ENCODE measurements at places on chromosomes 3 and 15.

DNA sequence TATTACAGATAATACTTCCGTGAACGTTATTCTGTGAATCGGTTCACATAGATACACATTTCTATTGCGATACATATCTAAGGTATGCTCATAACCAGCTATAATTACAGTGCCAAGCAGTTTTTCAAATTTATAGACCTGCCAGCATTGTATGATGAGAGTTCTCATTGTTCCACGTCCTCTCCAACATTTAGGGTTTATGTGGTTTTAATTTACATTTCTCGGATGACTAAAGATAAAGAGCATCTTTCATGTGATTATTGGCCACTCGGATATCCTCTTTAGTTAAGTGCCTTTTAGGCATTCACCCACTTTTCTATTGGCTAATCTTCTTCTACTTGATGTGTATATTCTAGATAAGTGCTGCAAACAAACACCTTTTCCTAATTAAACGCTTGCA, 134.7 kb upstream of the CCDC54 start:
- no peak for DNase-seq

- no peak for DNase-seq
These were observed 70.4 kb downstream of the ATP2B2 start for GRCh38 chr3:10434938-10435336.

DNA sequence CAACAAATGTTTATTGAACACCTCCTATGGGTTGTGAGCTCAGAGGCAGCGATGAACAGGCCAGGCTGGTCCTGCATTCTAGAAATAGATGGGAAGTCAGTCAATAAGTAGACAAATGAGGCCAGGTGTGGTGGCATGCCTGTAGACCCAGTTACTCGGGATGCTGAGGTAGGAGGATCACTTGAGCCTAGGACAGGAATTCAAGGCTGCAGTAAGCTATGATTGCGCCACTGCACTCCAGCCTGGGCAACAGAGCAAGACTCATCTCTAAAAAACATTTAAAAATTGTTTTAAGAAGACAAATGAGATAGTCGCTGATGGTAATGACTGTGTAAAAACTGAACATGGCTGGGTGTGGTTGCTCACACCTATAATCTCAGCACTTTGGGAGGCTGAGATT, 4.4 kb upstream of the RHO start:
- no peak for DNase-seq

DNA sequence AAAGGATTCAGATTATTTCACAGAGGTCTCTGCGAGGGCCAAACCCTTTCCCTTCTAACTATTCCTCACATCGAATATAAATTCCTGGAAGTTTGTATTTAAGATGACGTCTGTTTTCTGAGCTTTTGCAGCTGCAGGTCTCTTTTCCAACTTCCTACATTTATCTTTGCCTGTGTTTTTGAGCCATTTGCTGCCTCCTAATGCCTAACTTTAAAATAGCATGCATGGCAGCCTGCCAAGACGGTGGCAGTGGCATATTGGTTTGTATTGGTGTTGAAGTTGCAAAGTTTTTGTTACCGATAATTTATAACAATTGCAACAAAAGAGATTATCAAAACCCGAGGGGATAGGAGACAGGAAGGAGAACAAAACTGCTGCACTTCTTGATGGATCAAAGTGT, 187.1 kb upstream of the DNAJC19 start:
- DNase-seq: no peak

DNA sequence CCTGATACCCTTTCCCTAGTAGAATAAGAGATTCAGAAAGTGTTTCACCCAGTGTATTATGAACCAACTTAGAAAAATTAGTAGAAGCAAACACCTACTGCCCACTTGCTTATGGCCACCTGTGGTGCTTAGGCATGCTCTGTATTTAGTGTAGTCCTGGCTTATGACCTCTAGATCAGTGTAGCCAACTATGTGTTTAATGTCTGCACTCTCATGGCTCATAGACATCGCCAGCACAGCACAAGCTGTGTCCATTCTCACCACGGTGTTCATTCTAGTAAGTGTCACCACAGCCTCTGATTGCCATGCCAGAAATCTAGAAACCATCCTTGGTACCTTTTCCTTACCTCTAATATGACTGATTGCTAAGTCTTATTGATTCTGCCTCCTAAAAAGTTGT, 14.3 kb downstream of the ASB7 start:
- no peak for DNase-seq

GRCh38 chr3:4627651-4628375, 134.7 kb downstream of the ITPR1 start:
- DNase-seq: no peak

- DNase-seq: no peak
These were observed 202.5 kb downstream of the SATB1 start for GRCh38 chr3:18222686-18223085.

DNA sequence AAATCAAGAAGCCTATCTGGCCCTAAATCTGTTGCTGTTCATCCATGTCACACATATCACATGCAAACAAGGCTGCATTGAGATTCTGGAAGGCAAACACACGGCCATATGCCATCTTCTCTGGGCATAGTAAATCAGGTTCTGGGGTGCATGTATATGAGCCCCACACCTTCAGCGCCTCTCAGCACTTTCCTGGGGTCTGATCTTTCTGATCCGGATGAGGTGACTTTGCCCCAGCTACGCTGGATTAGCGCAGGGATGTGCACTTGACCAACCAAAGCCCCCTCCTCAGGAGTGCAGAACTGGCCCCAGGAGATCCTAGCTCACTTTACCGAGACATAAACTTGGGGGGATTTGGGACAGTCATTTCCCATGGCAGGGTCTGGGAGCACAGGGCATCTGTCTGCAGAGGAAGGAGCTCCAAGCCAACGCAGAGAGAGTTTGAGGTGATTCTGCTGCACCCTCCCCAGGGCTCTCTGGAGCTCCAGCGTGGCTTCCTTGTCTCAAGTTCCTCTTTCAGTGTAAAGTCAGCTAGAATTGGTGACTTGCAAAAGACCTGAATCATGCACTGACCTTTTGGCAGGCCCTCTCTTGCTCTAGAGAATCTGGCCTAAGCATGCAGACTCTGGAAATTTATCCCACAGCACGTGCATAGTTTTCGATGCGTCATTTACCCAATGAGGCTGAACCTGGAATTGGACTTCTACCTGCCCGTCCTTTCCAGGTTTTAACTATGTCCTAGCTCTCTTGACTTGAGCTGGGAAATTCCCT, 63.5 kb upstream of the KLF13 start:
- no peak for DNase-seq

- DNase-seq: no peak
These were observed 236.9 kb upstream of the IL12A start for GRCh38 chr3:159751752-159752151.

DNA sequence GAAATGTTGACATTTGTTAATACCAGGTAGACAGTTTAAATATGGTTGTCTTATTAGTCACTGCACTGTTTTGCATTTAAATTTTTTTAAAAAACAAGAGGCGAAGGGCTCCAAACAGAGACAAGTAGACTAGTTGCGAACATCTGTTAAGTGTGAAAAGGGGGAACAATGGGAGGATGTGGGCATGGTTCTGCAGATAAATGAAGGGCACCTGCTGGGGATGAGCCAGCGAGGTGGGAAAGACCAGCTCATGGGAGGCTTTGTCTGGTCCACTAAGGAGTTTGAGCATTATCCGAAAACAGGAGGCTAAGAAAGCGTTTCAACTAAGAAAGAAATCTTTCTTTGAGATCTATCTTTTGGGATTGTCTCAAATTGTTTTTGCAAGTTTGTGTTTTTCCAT, 72.7 kb downstream of the FBN1 start:
- no peak for DNase-seq

DNA sequence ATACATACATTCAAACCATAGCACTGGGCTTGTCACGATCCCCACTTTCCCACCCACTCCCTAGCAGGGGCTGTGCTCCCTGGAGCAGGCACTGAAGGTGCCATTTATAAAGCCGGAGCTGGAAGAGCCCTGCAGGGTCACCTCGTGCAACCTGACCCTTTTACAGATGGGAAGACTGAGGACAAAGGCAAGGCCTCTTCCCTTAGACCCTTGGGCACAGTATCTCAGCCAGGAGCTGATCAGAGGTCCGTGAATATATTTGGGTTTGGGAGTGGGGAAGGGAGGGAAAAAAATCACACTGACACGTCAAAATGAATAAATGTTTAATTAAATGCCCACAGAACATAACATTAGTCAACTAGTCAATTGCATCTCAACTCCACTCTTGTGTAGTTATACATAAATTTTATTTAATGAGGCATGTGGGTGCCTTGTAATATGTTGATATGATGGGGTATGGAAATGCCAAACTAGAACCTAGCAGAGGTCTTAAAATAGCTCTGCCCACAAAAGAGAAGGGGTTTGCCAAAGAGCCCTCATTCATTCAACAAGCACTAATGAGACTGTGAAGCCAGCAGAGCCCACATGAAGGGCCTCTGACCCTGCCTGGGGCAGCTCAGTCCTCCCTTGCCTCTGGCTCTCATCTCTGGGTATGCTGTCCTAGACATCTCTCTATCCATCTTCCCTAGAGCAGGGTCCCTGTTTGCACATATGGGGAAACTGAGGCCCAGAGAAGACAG, 119.4 kb downstream of the NUP210 start:
- DNase-seq: no peak

GRCh38 chr3:189655617-189656016, 24.4 kb downstream of the TP63 start:
- DNase-seq: no peak

GRCh38 chr3:193882091-193882490, 253.9 kb upstream of the HES1 start:
- no peak for DNase-seq

DNA sequence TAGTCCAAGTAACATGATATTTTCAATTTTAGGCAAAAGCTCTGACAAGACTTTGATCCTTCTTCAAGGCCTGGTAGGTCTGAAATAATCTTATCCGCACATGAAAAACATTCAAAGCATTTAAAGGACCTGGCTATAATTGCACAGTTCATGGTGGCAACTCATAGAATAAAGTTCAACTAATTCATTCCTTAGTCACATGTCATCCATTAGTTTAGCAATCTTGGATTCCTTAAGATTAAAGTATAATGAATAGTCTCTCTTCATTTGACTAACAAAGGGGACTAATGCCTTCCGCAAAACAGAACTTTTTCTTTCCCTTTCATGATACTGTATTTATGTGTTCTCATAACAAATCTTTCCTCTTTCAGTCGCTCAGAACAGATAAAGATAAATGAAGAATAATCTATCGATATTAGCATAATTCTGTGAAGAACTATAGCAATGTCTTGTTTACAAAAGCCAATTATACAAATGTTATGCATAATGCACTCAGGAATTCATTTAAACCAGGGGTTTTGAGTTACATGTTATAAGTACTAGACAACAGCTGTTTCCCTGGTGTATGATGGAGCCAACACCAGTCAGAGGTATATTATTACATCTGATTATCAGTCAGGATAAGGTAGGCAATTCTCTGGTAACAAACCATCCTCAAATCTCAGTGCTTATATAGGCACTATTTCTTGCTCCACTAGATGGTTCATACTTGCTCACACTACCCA, 172.5 kb downstream of the POTEB3 start:
- no peak for DNase-seq

GRCh38 chr3:127690106-127690505, 17.4 kb downstream of the ABTB1 start:
- no peak for DNase-seq

DNA sequence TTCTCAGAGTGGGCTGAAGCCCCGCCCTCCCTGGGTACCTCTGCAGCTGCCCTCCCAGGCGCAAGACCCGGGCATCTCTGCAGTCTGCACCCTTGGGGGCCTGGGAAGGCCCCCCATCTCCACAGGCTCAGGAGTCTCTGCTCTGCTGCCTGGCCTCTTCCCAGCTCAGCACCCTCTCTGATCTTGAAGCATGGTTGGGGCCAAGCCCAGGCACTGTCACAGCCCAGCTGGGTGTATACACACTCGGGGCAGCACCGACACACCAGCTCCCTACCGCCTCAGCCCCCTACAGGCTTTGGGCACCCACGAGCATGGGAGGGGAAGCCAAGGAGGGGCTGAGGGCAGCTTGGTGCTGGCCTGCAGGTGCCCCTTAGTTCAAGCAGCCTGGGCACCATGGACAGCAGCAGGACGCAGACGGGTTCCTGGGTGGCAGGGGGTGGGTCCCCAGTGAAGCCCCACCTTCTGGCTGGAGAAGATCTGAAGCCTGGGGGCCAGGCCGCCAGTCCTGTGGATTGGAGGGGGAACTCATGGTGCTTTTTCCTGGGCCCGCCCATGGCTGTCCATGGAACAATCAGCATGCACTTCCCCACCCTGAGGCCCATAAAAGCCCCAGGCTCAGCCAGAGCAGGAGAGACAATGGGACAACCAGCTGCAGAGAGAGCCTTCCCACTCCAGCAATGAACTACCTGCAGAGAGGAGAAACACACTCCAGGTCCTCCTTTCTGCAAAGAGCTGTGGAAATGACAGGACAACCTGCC, 170.6 kb downstream of the TJP1 start:
- DNase-seq: no peak

DNA sequence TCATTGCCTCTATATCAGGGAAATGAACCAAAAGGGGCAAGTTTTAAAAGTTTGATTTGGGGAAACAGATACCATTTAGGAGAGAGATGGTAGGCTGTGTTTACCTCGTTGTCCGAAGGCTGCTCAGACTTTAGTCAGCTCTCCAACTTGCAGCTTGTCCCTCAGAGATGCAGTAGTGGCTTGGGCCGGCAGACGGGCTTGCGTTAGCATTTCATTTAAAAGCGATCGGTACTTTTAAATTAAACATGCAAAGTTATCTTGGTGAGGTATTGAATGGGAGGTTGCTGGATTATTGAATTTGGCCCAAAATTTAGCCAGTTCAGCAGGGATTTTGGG, 26.2 kb downstream of the EEFSEC start:
- no peak for DNase-seq

DNA sequence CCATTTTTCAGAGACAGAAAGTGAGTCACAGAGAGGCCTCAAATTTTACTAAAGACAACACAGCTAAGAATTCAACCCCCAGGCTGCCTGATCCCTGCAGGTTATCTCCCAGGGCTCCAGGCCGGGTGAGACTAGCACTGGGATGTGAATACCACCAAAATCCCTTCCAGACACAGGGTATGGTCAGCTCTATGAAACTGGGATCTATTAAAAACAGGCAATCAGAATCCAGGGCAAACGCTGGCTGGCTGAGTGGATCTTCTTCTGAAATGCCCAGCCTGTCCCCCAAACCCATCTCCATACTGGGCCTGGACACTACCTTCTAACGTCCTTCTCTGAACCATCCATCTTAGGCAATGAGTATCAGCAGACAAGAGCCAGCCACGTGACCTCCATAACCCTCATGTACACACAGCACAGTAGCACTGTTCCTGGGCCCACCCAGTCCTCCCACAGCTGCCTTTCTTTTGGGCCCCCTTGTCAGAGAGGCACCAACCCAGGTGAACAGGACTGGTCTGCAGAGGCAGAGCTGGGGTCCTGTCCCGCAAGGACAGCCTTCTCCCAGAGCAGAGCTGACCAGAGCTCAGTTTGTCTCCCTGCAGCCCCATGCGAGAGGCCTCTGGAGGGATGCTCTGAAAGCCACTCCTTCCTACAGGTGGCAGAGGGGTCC, 1.9 kb downstream of the RAB6B start:
- DNase-seq: no peak

DNA sequence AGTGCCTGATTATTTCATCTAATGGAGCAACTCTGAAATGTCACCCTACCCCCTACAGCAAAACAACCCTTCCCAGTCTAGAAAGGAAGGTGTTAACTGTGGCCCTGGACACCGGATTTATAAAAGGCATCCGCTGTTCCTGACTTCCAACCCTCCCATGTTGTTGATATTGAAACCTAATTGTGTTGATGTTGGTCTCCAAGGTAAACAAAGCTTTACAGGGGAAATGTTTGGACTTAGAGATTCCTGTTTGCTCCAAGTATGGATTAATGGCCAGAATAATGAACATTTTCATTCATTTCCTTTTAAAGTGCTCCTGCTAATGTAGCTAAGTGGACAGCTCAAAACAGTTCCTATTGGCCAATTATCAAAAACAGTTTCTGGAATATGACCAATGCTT, 19.4 kb upstream of the LMCD1 start:
- no peak for DNase-seq

GRCh38 chr3:11565932-11566331, 77.8 kb downstream of the VGLL4 start:
- DNase-seq: no peak

Measured in activated CD4-positive, CD25-positive, alpha-beta regulatory T cell treated with anti-CD3 and anti-CD28 coated beads, Interleukin-2, amount 50 U/mL, for 16 hours (primary cell).